ENCODE measurements at places on chromosomes 1 and 21. TPM values are rescaled to one million over a fixed set of nuclear protein-coding genes. Genes with fewer than 3 reads are reported as not detected.

- H3K36me3 ChIP-seq, result no peaks in the 10 kb centered on the region
- H3K4me1 ChIP-seq, result no peaks in the 10 kb centered on the region
- H3K4me3 ChIP-seq, result no peak overlapping the region
- H3K27me3 ChIP-seq, result no peaks in the 10 kb centered on the region
- no peak overlapping the region for H3K27ac ChIP-seq
- no peak for DNase-seq
Observed at GRCh38 chr1:164477343-164477742, 81.6 kb upstream of the PBX1 start.

DNA sequence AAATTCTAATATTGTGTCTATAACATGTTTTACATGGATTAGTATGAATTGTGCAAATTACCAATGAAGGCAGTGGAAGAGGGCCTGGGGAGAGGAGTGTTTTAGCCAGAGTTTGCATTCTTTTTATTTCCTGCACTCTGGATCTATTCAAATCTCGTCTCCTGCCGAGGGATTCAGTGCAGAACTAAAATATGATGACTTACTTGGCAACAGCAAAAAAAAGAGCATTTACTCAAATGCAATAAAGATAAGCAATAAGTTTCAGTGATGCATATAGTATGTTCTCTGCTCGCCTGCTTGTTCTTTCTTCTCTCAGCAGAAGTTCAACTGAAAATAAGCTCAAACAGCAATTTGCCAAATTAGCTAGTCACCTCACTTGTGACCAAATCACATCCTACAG is 33.4 kb upstream of the NRIP1 start:
- no peak overlapping the region for H3K4me3 ChIP-seq
- no peaks in the 10 kb centered on the region for H3K4me1 ChIP-seq
- DNase-seq, result no peak
- no peaks in the 10 kb centered on the region for H3K27me3 ChIP-seq

- H3K4me1 ChIP-seq, result no peaks in the 10 kb centered on the region
- H3K4me3 ChIP-seq, result no peak overlapping the region
- no peak overlapping the region for H3K27ac ChIP-seq
Observed at GRCh38 chr1:88595355-88596002, 88.6 kb upstream of the PKN2 start.

GRCh38 chr1:243364330-243364729 is 108.5 kb downstream of the SDCCAG8 start:
- H3K27ac ChIP-seq, result no peak overlapping the region
- no peak overlapping the region for H3K4me3 ChIP-seq
- no peaks in the 10 kb centered on the region for H3K27me3 ChIP-seq
- no peak for DNase-seq
- peaks cover 29% of the 10 kb centered on the region for H3K36me3 ChIP-seq

DNA sequence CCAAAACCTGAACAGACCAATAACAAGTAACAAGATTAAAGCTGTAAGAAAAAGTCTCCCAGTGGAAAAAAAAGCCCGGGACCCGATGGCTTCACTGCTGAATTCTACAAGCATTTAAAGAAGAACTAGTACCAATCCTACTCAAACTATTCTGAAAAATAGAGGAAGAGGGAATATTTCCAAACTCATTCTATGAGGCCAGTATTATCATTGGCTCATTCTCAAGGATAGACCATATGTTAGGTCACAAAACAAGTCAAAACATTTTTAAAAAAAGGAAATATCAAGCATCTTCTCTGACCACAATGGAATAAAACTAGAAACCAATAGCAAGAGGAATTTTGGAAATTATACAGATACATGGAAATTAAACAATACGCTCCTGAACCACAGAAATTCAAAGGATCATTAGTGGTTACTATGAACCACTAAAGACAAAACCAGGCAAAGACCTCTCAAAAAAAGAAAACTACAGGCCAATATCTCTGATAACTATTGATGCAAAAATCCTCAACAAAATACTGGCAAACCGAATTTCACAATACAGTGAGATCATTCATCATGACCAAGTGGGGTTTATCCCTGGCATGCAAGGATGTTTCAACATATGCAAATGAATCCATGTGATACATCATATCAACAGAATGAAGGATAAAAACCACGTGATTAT is 13.9 kb upstream of the IL20 start:
- H3K27ac ChIP-seq, result no peak overlapping the region
- H3K4me3 ChIP-seq, result no peak overlapping the region
- no peaks in the 10 kb centered on the region for H3K4me1 ChIP-seq
- no peak for DNase-seq

DNA sequence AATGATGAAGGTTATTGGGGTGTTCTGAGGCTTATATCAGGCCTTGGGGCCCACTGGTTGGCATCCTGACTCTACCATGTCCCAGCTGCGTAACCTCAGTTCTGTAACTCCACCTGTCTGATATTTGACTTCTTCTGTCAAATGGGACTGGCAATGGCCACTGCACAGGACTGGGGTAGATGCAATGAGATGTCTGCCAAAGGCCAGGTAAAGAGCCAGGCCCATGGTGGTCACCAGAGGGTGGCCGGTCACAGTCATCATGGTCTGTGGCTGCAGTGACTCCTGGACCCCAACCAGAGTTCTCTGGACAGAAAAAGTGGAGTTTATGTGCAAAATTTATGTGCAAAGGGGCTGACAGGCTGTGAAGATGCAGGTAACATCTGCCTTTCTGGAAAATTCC is 173.3 kb downstream of the PTPRU start:
- peaks cover 13% of the 10 kb centered on the region for H3K27me3 ChIP-seq
- no peaks in the 10 kb centered on the region for H3K36me3 ChIP-seq
- no peak for DNase-seq
- no peak overlapping the region for H3K4me3 ChIP-seq

DNA sequence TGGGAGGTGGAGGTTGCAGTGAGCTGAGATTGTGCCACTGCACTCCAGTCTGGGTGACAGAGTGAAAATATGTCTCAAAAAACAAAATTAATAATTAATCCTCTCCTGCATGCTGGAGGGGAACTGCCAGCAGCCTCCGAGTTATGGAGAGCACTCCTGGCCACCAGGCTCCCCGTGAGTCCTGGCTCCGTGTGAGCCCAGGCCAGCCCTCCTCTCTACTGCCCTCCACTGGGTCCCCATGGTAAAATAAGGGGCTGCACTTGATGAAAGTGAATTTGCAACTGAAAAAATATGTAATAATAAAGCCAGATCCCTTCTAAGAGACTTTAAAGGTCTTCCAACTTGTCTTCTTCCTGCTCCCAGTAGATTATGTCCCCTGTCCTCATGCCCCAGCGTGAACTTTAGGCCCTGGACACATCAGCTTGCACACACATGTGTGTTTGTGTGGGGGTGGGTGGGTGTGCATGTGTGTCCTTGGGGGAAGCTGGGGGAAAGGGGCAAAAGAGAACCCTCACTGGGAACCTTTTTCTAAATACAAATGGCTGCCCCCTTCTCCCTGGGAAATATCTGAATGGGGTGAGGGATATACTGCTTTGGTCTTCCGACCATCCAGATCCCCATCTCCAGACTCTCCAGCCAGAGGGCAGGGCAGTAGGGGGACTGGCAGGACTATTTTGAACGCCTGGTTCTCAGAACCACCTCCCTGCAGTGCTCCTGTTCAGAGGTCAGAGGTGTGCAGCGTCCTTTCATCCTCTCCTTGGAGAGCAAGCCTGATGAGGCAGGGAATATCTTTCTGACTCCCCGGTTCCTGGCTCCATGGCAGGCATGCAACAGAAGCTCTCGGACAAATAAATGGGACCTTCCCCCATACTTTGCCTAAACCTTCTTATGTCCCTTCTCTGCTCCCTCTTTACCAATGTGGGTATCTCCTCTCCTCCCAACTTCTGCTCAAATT is 26.2 kb downstream of the NEK2 start:
- no peak for DNase-seq
- H3K36me3 ChIP-seq, result no peaks in the 10 kb centered on the region
- no peak overlapping the region for H3K27ac ChIP-seq
- H3K4me1 ChIP-seq, result no peaks in the 10 kb centered on the region

DNA sequence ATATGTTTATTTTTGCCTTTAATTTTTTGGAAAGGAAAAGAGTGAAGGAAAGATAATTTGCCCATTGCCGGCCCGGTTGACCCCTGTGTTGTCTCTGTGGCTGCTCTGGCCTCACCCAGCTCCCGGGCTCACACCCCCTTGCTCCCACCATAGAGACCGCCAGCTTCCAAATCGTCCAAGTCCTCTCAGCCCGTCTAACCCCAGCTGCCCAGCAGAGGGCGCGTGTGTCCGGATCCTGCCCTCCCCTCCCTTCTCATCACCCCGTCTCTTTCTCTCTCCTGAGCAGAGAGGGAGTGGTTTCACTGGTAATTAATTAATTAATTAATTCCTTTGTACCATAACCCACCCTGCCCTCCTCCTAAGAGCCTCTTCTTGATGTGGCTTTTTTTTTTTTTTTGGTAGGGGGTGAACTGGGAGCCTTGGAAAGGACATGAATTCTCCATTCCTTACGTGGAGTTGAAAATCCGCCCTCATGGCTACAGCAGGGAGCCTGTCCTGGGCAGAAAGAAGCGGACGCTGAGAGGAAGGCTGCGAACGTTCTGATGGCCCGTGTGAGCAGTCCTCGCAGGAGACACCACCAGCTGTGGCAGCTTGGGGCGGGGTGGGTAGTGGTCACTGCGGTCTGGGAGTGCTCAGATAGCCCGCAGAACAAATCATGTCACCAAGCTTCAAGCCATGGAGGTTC is 45.9 kb downstream of the KIAA0040 start:
- H3K27me3 ChIP-seq, result peaks cover 14% of the 10 kb centered on the region
- H3K36me3 ChIP-seq, result no peaks in the 10 kb centered on the region
- H3K4me1 ChIP-seq, result no peaks in the 10 kb centered on the region
- no peak overlapping the region for H3K27ac ChIP-seq
- DNase-seq, result peak; percentile 58

DNA sequence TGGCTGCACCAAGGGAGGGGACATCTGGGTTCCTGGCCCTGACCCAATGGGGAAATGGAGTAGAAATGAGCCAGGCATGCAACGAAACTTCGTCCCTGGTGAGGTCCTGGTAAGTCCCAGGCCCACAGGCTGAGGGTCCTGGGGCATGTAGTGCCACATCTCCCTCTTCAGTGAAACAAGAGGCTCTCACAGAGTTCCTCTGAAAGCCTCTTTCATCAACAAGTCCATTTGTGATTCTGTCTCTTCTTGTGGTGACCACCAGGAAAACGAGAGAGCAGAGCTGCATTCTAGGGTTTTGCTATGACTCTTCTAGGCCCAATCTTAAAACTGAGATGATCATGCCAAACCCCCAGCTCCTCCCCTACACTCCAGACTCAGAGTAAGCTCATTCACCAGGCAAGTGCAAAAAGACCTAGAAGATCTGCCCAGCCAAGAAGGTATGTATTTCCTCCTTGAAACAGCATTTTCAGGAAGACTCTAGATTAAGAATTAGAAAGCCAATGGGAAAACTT is 24.3 kb upstream of the RNF220 start:
- H3K4me3 ChIP-seq, result no peak overlapping the region
- H3K4me1 ChIP-seq, result no peaks in the 10 kb centered on the region
- H3K27ac ChIP-seq, result no peak overlapping the region
- DNase-seq, result no peak
- H3K36me3 ChIP-seq, result no peaks in the 10 kb centered on the region
- H3K27me3 ChIP-seq, result no peaks in the 10 kb centered on the region

- DNase-seq, result no peak
- H3K27me3 ChIP-seq, result no peaks in the 10 kb centered on the region
- no peaks in the 10 kb centered on the region for H3K4me1 ChIP-seq
- no peak overlapping the region for H3K4me3 ChIP-seq
- no peak overlapping the region for H3K27ac ChIP-seq
Observed at GRCh38 chr1:185816460-185816859, 82.3 kb downstream of the HMCN1 start.

DNA sequence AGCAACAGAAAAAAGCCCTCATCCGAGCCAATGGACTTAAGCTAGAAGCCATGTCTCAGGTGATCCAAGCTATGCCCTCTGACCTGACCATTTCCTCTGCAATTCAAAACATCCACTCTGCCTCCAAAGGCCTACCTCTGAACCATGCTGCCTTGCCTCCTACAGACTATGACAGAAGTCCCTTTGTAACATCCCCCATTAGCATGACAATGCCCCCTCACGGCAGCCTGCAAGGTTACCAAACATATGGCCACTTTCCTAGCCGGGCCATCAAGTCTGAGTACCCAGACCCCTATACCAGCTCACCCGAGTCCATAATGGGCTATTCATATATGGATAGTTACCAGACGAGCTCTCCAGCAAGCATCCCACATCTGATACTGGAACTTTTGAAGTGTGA is 20.7 kb downstream of the NR5A2 start:
- H3K4me1 ChIP-seq, result peaks cover 1% of the 10 kb centered on the region
- DNase-seq, result no peak
- no peaks in the 10 kb centered on the region for H3K36me3 ChIP-seq
- no peak overlapping the region for H3K27ac ChIP-seq
- no peak overlapping the region for H3K4me3 ChIP-seq
- peaks cover 27% of the 10 kb centered on the region for H3K27me3 ChIP-seq

- DNase-seq, result no peak
- H3K27me3 ChIP-seq, result no peaks in the 10 kb centered on the region
- no peak overlapping the region for H3K4me3 ChIP-seq
- no peaks in the 10 kb centered on the region for H3K36me3 ChIP-seq
Observed at GRCh38 chr1:83571536-83571935, 427.4 kb downstream of the TTLL7 start.

DNA sequence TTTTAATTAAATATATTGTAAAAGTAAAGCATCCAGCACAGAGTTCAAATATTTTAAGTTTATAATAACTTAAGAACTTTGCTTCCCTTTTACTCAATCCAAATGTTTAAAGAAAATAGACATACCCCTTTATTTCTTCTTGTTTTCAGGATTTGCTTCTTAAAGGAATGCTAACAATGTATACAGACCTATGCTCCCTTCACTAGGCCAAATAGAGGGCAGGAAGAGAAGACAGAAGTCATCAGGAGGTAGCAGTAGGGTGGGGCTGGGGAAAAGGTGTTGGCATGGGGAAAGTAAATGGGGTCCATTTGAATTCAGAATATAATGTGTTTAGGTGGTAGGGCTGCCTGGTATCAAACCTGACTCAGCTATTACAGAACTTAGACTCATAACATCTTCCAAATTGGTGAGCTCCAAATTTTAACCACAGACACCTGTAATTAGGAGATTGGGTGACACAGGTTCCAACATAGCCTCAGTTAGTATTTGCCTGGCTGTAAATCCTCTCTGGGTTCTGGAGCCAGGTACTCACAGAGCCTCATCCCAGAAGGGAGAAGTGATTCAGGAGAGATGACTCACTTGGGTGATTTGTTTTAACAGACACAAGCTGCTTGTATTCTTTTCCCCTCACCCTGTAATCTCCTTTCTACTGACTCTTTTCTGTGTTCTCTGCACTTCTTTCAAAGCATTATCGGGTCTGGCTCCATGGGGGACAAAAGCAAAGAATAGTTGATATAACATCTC is 60.1 kb upstream of the DUSP10 start:
- no peak overlapping the region for H3K4me3 ChIP-seq
- no peak for DNase-seq
- H3K27ac ChIP-seq, result no peak overlapping the region
- no peaks in the 10 kb centered on the region for H3K27me3 ChIP-seq

- H3K36me3 ChIP-seq, result no peaks in the 10 kb centered on the region
- H3K4me3 ChIP-seq, result no peak overlapping the region
- no peak for DNase-seq
- no peaks in the 10 kb centered on the region for H3K4me1 ChIP-seq
- no peaks in the 10 kb centered on the region for H3K27me3 ChIP-seq
Observed at GRCh38 chr1:195618287-195618686, 990.0 kb downstream of the KCNT2 start.

Gene NVL
- total RNA-seq, result 48.7 TPM

Gene BLACAT1
- total RNA-seq, result 0.31 TPM

Gene BTBD19
- total RNA-seq, result 8.8 TPM

Gene LCE1B
- total RNA-seq, result not detected

Gene A3GALT2
- not detected for total RNA-seq

Gene RIMKLA
- total RNA-seq, result 0.11 TPM

Gene TNFRSF4
- total RNA-seq, result 0.73 TPM

Gene CA6
- 11.3 TPM for total RNA-seq

Data from naive thymus-derived CD8-positive, alpha-beta T cell (primary cell).